ENCODE measurements at places on chromosomes 4 and X.

DNA sequence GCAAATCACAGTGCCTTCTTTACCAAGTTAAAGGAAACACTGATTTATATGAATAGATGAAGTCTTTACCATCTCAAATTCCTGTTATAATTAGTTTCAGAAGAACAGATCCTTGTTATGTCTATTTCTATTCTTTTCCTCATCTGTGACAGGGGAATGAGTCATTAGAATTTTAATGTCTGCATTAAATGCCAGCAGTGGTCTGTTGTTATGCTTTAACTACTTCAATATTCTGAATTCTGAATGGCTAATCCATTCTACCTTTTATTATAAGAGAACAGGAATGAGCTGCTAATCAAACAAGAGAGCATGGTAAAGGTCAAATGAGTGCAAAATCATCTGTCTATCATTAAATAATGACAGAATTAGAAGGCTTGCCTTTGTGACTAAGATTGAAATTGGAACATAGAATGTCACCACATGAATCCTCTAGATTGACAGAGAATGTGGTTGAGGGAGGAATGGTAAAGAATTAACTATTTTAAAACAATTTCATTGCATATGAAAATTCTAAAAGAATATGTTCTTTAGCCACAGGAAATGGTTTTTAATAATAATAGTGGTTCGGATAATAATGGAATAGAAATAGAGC lies 935.5 kb downstream of the ADGRL3 start:
- DNase-seq, result no peak

- DNase-seq, result no peak
Measured at GRCh38 chr4:63894161-63894560, 515.1 kb downstream of the TECRL start.

DNA sequence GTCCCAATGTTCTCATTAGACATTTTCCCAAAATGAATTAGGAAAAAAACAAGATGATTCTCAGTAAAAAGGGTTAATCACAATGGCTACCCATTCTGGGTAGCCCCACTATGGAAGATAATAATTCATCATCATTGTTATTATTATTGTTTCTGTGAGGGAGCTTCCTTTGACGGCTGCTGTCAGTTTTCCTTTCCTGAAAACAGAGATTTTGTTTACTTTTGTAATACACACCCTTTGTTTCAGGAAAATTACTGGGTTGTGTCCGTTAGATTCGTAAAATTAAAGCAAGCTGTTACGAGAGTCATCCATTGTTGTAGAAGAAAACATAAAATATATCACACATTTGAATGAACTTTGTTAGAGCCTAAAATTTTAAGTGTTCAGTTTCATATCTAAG lies 192.9 kb upstream of the ANKRD50 start:
- DNase-seq, result no peak

DNA sequence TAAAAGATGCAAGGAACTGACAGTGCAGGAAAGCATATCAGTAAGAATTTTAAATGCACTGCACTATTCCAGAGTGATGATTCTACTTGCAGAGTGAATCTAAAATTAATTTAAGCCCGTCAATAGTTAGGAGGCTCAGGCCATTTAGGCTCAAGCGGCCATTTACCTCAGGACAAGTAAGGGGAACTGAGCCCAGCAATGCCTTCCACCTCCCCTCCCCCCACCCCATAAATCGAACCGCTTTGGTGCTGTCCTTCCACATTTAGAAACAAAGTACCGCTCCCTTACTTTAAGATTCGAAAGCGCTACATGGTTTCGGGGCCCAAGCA lies 665 bp downstream of the RBM41 start:
- DNase-seq, result no peak

DNA sequence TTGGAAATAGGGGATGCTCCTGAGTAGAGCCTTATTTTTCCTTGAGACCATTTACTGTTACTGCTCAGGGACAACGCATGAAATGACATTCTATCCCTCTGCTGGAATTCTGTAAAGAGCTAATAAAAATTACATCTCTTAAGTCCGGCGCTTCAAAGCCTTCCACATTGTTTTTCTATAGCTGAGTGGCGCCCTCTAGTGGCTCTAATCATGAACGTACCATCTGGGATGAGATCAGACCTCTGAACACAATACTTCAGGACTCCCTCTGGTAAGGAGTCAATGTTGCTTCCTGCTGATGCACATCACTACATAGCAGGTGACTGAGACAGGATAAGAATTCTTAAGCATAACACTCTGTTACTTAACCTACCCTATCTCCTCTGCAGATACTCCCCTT lies 6.0 kb downstream of the HMGN5 start:
- no peak for DNase-seq

DNA sequence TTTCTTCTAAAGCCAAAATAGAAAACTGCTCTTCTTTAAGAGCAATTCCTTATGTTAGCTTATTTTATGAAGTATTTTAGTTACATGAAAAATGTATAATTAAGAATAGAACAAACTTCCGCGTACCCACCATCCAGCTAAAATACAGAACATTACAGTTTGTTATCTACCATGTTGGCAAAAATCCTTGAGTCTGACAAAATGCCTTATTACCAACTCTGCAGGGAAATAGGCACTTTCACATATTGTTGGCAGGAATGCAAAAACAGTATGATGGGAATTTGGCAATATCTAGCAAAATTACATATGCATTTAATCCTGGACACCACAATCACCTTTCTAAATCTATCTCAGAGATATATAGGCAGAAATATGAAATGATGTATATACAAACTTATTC lies 32.4 kb upstream of the SLAIN2 start:
- DNase-seq, result no peak

GRCh38 chrX:32847921-32848320 lies 363.4 kb downstream of the DMD start:
- no peak for DNase-seq

- DNase-seq, result no peak
Measured at GRCh38 chrX:133627673-133628072, 212.4 kb upstream of the GPC4 start.

- no peak for DNase-seq
Measured at GRCh38 chr4:25882226-25882625, 19.4 kb upstream of the SEL1L3 start.

DNA sequence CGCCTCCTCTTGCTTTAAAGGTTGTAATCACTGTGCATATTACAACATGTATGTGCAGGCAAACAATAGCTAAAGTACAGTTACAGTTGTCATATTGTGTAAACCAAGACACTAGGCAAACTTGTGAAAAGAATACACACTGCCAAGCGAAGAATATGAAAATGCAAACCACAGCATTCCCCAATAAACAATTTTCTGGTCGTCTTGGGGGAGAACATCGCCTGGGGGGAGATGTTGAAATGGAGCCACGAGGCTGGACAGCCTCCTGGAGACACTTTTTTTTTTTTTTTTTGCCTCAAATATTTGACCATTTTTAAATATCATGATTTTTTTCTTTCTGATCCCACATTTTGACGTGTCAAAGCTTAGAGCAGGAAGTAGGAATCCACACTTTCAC lies 51.7 kb upstream of the PDLIM3 start:
- DNase-seq, result no peak

DNA sequence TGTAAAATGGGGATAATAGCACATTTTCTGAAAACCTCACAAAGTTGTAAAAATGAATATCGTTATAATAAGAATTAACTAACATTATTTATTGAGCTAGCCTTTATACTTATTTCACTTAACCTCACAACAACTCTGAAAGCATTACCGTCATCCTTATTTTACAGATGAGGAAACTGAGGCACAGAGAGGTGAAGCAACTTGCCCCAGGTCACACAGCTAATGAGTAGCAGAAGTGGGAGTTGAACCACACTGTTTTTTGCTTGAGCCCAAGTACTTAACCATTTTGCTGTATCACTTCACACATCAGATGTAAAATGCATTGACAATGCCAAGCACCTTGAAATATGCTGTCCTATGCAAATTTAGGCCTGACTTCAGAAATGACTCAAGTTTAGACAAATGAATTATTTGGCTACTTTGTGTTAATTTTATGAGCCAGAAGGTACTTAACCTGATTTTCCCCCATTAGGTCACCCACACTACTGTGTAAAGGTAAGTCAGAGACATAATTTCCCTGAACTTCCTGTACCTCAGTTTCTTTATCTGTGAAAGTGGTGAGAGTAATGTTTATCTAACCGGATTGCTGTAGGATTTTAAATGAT lies 23.1 kb downstream of the CD40LG start:
- DNase-seq, result no peak

- DNase-seq, result no peak
Measured at GRCh38 chrX:44071070-44071645, 98.0 kb upstream of the NDP start.

- no peak for DNase-seq
Measured at GRCh38 chrX:71128915-71129765, 10.7 kb downstream of the MED12 start.

GRCh38 chr4:127174616-127175015 lies 458.1 kb upstream of the INTU start:
- no peak for DNase-seq

DNA sequence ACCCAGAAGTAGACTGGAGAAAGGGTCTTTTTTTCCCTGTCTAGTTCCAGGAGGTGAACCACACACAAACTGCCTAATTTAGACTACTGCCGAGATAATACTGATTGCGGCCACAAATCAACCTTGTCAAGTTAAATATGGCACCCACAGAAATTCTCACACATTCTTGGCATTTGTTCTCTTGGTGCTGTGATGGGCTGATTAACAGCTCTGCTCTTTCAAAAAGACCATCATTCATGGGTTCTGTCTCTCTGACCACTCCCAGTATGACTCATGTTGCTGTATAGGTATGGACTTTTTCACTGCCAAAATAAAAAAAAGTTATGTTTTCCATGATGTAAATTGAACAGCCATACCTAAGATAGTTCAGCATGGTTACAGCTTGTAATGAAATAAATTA lies 1003.5 kb upstream of the LCORL start:
- DNase-seq, result no peak

GRCh38 chr4:167210166-167210565 lies 24.1 kb downstream of the SPOCK3 start:
- no peak for DNase-seq

DNA sequence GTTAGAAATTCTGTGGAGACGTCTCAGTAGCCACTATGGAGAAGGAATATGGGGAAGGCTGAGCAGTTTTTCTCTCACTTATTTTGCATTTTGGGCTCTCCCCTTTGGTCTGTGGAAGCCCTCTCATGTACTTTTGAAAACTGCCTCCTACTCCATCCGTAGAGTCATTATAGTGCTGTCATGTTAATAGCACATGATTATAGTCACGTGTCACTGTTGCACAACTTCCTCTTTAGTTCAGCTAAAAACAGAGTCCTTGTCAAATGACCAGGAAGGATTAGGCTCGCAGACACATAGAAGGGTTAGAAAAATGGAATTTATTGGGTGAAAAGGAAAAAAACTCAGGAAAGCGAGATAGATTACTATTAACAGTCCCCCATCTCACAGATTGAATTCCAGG lies 258.2 kb upstream of the CXorf51A start:
- no peak for DNase-seq

GRCh38 chr4:133960975-133961374 lies 240.6 kb downstream of the PABPC4L start:
- no peak for DNase-seq

- DNase-seq, result no peak
Measured at GRCh38 chr4:102535398-102536082, 34.4 kb downstream of the NFKB1 start.

- no peak for DNase-seq
Measured at GRCh38 chr4:184163813-184164212, 53.9 kb downstream of the ENPP6 start.

DNA sequence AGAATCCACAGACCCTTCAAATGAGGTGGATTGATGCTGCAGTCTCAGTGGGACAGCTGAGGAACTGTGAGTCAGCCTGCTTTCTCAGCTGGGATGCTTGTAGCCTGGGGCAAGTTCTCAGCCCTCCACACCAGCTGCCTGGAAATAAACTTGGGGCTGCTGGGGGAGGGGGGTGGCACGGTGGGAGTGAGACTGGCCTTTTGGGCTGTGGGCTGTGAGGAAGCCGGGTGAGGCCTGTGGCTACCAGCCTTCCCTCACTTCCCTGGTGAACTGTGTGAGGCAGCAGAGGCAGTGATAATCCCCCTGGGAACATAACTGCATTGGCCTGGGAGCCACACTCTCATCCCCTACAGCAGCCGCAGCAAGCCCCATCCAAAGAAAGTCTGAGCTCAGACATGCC lies 114.5 kb upstream of the GUCY1A1 start:
- no peak for DNase-seq
